ENCODE measurements at places on chromosomes 5 and 9. TPM values are rescaled to one million over a fixed set of nuclear protein-coding genes. Genes with fewer than 3 reads are reported as not detected.

Gene C7
- not detected for total RNA-seq

Gene GABRA1
- not detected for total RNA-seq

Gene TLE1
- total RNA-seq: 40.6 TPM

Gene TMEM252
- total RNA-seq: not detected

Gene AP3B1
- total RNA-seq: 47.5 TPM

Gene DMRT3
- not detected for total RNA-seq
